NCI-H187 treated with DMSO at 0.1 percent for 48 hours (cell line): ENCODE measurements at places on chromosomes 3 and 15.

DNA sequence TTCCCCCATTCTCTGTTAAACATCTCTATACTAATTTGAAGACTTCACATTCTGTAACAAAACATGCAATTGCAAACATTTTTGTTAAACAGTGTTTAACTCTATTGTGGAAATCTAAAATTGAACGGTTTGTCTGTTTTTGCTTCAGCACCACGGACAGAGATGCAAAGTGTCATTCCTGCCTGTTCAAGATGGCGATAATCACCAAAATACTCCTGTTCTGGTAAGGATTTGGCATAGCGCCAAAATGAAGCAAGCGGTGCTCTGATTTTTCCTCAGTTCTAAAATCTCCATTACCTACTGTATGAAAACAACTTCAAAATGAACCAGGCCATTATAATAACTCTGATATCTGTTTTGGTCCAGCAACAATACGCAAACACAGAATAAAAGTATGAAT lies 129.7 kb upstream of the TUSC7 start:
- no peak for DNase-seq

DNA sequence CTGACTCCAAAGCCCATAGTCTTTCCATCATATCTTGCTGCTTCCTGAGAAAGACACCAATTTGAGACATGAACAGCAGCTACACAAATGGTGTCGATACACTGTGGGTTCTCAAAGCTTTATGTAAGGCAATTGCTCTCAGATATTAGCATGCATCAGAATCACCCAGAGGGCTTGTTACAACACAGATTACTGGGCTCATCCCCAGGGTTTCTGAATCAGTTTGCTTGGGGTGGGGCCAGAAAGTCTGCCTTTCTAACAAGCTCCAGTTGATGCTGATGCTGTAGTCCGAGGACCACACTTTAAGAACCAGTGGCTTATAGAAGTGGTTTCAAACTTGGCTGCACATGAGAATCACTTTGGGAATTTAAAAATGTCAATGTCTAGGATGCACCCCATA lies 86.5 kb downstream of the SEMA6D start:
- no peak for DNase-seq

DNA sequence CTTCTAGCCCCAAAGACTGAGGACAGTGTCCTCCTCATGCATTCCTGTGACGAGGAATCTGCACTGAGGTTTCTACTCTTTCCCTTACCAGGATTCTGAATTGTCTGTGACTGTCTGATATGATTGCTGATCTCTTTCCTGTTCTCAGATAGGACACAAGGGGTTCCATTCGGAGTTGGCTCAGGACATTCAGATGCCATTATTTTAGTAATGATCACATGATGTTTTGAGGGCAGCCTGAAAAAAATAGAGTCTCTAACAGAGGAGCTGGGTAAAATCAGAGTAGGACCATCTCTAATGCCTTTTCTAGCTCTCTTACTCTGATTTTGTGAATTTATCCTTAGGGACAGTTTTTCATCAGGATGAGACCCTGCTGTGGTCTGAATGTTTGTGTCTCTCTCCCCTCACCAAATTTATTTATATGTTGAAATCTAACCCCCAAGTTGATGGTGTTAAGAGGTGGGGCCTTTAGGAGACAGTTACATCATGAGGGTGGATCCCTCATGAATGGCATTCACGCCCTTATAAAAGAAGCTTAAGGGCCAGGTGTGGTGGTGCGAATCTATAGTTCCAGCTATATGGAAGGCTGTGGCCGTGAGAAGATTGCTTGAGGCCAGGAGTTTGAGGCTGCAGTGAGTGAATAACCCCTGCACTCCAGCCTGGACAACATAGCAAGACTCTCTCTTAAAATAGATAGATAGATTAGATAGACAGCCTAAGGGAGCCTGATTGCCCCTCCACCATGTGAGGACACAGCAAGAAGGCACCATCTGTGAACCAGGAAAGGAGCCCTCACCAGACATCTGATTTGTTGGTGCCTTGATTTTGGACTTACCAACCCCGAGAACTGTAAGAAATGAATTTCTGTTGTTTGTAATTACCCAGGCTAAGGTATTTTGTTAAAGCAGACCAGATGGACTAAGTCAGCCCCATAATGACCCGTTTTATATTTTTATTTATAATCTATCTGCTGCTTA lies 24.4 kb downstream of the FNDC3B start:
- DNase-seq: no peak

- DNase-seq: no peak
Measured at GRCh38 chr3:5741017-5741416, 553.5 kb downstream of the EDEM1 start.

DNA sequence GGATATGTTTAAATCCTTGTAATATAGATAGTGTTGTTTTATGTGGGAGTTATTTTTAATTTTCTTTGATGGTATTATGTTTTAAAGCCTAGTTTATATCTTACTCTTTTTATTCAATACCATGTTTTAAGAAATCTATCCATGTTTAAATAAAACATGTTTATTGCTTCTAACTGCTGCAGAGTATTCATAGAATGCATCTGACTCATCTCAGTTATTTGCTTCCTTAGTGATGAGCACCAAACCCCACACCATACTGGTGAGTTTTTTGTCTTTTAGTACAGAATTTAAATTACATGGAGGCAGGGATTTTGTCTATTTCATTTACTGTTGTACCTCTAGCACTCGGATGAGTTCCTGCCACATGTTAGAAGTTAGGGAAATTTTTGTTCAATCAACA lies 209.2 kb downstream of the NSUN3 start:
- no peak for DNase-seq

DNA sequence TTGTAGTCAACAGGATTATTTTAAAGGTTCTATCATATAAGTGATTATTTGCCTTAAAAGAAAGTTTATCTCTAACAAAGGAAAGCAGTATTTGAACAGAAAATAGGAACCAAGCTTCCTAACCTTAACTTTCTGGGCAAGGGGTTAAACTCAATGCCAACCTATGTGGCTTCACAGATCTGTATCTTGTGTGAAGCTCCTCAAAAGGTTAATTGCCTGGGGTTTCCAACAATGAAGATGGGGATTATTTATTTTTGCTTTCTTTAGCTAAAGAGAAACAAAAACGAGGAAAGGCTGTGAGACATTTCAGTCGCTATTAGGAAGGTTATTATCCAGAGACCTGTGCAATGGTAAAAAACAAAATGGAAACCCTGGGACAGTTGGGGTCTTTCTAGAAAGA lies 1.1 kb upstream of the WDR82 start:
- DNase-seq: no peak

GRCh38 chr3:35067750-35068149 lies 571.6 kb upstream of the ARPP21 start:
- no peak for DNase-seq

GRCh38 chr3:83195243-83195642 lies 1433.8 kb upstream of the GBE1 start:
- DNase-seq: no peak

GRCh38 chr15:84863565-84864443 lies 20.7 kb upstream of the SLC28A1 start:
- DNase-seq: no peak

GRCh38 chr3:129016356-129016719 lies 15.2 kb downstream of the EFCC1 start:
- DNase-seq: peak; percentile 63
